ENCODE measurements at places on chromosomes 2 and 18. TPM values are rescaled to one million over a fixed set of nuclear protein-coding genes. Genes with fewer than 3 reads are reported as not detected.

CCDC150 gene
- 3.3 TPM for total RNA-seq

LOXHD1 gene
- not detected for total RNA-seq

GAREM2 gene
- total RNA-seq = under 0.01 TPM

COX7A2L gene
- total RNA-seq = 318 TPM

- no peak for DNase-seq
Measured at GRCh38 chr2:9992427-9993187, 41.1 kb downstream of the GRHL1 start.

GRCh38 chr18:79904357-79905147 lies 46.9 kb downstream of the SLC66A2 start:
- peak; percentile 80 for DNase-seq

DNA sequence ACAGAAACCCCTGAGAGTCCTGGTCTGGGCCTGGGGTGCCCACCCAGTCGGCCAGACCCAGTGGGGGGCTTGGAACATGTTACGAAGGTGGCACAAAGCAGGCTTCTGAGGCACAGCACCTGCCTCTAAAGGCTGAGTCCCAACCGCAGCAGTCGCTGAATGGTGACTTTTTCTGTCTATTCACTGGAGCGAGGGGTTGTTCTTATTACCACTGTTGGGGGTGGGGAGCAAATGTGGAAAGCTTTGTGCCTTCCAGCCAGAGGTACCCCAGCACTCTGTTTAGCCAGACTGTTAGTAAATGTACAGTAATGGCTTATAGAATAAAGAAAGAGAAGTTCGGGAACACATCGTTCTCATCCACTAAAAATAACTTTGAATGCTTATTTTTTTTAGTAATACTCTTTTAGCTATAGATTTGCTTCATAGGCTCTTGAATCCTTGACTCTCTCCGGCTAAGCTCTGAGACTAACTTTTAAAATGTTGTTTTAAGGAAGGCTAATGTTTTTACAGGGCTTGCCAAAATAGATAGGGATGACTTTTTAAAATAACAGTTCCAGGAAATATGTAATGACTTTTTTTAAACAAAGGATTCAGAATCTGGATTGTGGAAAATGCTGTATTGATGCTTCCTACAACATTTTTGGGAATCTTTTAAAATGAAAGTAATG lies 23.4 kb upstream of the PTPN2 start:
- no peak for DNase-seq

- DNase-seq = peak; percentile 93
Measured at GRCh38 chr2:39523308-39524044, 86.4 kb upstream of the MAP4K3 start.
